RPMI8226 (cell line): ENCODE measurements at places on chromosomes 4 and X.

GRCh38 chr4:175884048-175884447 lies 72.0 kb upstream of the GPM6A start:
- DNase-seq, result no peak

DNA sequence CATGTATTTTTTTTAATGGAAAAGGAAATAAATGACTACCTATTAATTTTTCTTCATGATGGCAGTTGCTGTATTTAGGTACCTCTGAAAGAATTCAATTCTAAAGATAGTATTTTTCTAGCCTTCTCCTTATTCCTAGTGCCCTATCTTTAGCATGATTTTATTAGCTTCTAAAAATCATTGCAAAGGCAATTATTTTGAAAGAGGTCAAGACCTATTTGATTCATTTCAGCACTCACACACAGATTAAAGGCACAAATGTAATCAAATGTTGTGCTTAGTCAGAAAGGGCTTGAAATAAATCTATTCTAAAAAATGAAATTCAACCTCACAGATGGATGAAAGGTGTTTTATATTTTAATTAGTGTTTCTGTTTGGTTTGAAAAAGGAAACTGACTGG lies 74.8 kb upstream of the POF1B start:
- DNase-seq, result no peak

DNA sequence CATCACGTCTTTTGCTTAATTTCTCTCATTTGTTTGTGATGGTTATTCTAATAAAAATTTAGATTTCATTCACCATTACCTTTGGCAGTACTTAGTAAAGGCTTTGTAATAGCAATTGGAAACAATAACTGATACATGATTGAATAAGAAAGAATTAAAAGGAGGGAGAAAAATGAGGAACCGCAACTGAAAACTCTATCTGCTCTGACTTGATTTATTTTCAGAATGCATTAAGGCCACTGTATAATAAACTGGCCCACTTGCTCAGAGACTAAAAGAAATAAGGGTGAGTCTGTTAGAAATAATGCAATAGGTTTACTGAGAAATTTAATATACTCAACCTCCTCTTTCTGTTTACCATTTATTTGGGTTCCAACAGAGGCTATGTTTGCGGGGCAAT lies 351.5 kb downstream of the TMA16 start:
- DNase-seq, result no peak

- no peak for DNase-seq
Measured at GRCh38 chr4:96025011-96025410, 185.1 kb downstream of the PDHA2 start.

GRCh38 chr4:123415977-123416376 lies 19.4 kb downstream of the SPRY1 start:
- no peak for DNase-seq

GRCh38 chrX:150870487-150871340 lies 27.8 kb downstream of the CD99L2 start:
- no peak for DNase-seq

DNA sequence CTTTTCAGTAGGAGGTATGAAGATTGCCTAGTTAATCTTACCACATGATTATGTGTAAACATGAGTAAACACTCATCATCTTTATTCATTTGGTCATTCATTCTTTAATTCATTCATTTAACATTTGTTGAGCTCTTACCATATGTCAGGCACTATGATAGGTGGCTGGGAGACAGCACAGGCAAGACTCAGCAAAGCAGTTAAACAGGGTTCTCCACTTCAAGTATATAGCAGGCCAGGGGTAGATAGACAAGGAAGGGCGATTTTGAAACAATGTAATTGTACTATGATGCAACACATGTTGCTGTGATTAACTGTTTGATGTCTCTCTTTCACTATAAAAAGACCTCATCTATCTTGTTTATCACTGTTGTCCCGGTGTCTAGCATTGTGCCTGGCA lies 84.3 kb upstream of the GPR101 start:
- DNase-seq, result no peak

- peak; percentile 62 for DNase-seq
Measured at GRCh38 chrX:121579016-121579760, 531.8 kb downstream of the GLUD2 start.

DNA sequence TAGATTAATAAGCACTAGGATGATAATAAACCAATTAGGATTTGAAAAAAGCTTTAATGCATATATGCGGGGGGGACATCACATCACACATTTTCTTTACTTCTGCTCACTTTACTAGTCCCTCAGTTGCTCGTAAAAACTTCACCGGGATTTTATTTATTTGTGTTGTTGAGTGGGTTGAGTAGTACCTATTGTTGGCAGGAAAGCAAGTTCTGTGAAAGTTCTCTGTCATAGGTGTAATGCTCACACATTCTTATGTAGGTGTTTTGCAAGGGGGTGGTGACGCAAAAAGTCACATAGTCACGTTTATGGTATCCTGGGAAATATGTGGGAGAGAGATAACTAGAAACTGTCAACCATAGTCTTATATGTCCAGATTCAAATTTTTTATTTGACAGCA lies 65.3 kb downstream of the PDLIM5 start:
- DNase-seq, result no peak

DNA sequence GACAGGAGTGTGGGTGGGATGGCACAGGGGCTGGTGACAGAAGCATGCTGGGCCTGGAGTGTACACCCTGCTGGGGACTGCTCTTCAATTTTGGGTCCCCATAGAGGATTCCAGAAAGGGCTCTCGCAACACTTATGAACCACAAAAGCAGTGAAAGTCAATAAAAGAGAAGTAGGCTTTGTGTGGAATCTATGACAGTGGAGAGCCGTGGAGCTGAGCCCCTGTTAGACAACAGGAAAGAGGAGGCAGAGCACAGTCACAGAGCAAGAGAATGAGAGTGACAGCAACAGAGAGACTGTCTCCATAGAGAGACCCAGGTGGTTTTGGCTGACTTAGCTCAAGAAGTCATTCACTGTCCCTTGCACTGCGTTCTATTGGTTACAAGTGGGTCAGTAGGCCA lies 135.1 kb upstream of the ATP6AP2 start:
- DNase-seq, result no peak

GRCh38 chr4:109665783-109666485 lies 37.3 kb downstream of the CASP6 start:
- no peak for DNase-seq

DNA sequence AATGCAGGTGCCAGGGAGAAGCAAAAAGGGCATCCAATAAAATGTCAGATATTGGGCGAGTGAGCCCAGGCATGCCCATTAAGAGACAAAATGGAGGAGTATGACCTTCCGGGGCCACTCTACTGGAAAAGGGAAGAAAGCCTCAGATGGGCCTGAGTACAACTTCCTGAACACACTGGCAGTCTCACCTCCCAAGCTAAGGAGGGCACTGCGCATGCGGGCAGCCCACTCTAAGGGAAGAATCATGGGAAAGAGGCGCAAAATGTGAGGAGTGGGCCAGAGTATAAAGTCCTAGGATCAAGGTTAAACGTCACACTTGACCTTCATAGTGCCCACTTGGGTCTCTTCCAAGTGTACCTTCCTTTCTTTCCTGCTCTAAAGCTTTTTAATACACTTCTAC lies 63.5 kb downstream of the TIGD2 start:
- no peak for DNase-seq

- DNase-seq, result no peak
Measured at GRCh38 chr4:78213218-78213617, 156.1 kb downstream of the FRAS1 start.

- DNase-seq, result no peak
Measured at GRCh38 chr4:99043346-99043745, 45.2 kb downstream of the ADH5 start.

DNA sequence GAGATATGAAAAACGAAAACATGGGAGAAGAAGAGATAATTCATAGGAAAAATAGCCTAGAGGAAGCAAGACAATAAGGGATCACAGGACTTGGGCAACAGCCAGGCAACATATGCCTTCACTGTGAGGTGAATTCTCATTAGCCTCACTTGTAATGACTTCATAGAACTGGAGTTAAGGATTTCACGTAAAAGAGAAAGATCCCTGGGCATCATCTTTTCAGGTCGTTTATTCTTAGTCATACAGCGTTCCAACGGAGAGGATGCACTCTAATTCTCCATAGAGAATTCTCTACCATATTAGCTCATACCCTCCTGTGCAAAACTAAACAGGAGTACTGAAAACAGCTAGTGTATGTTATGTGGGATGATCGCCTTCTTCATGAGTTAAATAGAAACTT lies 1.4 kb downstream of the PRKG2 start:
- no peak for DNase-seq
